Caki2 (cell line): ENCODE measurements at places on chromosomes 12 and 14.

- DNase-seq, result peak; percentile 26
These were observed 104.9 kb downstream of the PDZRN4 start for GRCh38 chr12:41293011-41293410.

GRCh38 chr12:67070307-67070600 lies 198.9 kb upstream of the CAND1 start:
- DNase-seq, result no peak

GRCh38 chr12:54142114-54142475 lies 46.7 kb downstream of the SMUG1 start:
- DNase-seq, result no peak

GRCh38 chr14:67919259-67920032 lies 99.9 kb downstream of the RAD51B start:
- no peak for DNase-seq

DNA sequence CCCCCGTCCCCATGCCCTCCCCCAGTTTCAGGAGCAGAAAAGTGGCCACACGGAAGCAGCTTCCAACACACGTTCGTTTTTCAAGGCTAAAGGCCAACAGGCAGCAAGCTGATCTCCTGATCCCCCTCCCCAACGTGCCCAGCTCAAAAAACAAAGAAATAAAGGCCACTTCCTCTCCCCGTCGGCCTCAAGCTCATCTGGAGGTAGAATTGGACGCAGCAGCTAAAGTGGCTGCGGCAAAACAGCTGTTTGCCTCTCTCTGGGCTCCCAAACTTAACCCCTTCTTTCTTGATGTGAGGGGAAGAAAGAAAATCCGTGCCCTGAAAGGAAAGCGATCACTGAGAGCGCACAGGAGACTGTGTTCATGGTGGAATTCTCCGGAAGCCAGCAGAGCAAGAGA lies 66.3 kb downstream of the SCARB1 start:
- no peak for DNase-seq

GRCh38 chr12:123142921-123143735 lies 7.8 kb downstream of the PITPNM2 start:
- peak; percentile 73 for DNase-seq

- DNase-seq, result no peak
These were observed 440.5 kb downstream of the RAD51B start for GRCh38 chr14:68260121-68260520.

GRCh38 chr12:72203764-72204335 lies 68.3 kb upstream of the TRHDE start:
- no peak for DNase-seq

GRCh38 chr12:62332598-62332997 lies 72.4 kb downstream of the USP15 start:
- DNase-seq, result no peak

DNA sequence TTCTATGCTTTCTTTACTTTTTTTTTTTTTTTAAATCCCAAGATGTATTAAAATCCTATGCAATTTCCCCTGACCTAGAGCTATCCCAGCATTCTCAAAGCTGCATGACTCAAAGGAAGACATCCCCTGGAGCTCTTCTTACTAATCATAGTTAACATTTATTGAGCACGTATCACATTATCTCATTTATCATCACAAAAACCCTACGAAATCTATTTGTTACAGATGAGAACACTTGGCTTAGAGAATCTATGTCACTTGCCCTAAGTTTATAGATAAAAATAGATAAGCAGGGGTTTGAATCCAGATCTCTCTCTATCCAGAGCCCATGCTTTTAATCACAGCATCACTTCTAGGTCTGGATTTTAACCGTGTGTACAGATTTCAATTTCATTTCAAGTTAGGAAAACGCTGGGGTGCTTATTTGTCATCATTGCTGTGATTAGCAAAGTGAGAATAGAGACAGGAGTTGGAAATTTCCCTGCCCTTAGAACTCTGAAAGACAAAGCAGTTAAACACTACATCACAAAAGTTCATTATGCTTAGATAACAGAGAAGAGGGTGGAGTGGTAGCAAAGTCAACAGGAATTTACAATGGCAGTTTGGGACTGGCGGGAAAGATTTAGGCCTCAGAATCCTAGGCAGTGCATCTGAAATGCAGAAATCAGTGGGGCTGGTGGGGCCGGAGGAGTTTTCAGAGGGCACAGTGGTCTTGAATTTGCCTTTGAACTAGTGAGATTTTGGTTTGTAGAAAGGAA lies 177.7 kb upstream of the FRMD6 start:
- no peak for DNase-seq

DNA sequence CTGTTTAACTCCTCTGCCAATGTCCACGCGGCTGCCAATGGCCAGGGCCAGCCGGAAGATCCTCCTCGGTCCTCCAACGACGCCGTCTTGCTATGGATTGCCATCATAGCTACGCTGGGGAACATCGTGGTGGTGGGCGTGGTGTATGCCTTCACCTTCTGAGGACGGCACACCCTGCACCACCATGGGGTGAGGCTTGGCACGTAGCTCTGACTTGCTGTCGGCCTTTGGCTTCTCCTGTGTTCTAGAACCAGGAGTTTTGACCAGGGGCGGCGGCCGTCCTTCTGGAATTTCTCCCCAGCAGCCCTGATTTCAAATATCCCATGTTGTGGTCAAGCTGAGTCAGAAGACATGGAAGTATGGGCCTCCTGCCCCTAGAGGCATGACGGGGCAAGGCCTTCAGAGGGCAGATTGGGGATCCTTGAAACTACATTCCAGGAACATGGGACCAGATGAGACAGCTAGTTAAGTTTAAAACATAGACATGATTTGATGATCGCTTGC lies 47.5 kb downstream of the C14orf132 start:
- DNase-seq, result no peak

GRCh38 chr12:29208060-29208459 lies 59.0 kb downstream of the FAR2 start:
- no peak for DNase-seq

- no peak for DNase-seq
These were observed 723.8 kb downstream of the BCL11B start for GRCh38 chr14:98548071-98548686.

DNA sequence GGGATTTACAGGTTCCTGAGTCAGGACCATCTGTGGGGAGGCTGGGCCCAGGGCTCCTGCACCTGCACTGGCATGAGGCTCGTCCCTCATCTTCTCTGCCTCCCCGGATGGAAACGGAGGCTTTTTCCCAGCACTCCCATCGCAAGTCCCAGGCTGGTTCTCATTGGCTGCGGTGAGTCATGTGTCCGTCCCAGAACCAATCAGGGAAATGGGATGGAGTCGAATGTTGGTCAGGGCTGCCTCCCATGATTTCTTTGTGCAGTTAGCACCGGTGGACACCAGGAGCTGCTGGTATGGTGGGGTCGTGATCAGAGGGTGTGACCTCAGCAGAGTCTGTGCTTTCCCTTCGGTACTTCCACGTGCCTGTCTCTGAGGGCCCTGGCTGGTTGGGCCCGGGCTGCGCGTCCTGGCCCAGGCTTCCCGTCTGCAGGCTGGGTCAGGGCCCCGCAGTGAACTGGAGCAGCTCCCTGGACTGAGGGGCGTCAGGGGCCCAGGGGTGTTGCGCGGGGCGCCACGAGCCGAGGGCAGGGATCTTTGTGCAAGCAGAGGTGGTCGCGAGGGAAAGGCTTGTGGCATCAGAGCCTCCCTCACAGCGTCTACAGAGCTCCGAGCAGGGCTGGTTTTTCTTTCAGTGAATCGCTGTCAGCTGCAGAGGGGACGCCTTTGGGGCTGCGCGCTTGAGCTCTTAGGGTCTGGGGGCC lies 168.1 kb downstream of the ADGRD1 start:
- no peak for DNase-seq

- no peak for DNase-seq
These were observed 10.6 kb upstream of the ACOT1 start for GRCh38 chr14:73526036-73526984.

- DNase-seq, result no peak
These were observed 40.2 kb upstream of the RASSF3 start for GRCh38 chr12:64569923-64570691.

GRCh38 chr14:49173765-49174373 lies 412.3 kb downstream of the RPS29 start:
- DNase-seq, result peak; percentile 45

DNA sequence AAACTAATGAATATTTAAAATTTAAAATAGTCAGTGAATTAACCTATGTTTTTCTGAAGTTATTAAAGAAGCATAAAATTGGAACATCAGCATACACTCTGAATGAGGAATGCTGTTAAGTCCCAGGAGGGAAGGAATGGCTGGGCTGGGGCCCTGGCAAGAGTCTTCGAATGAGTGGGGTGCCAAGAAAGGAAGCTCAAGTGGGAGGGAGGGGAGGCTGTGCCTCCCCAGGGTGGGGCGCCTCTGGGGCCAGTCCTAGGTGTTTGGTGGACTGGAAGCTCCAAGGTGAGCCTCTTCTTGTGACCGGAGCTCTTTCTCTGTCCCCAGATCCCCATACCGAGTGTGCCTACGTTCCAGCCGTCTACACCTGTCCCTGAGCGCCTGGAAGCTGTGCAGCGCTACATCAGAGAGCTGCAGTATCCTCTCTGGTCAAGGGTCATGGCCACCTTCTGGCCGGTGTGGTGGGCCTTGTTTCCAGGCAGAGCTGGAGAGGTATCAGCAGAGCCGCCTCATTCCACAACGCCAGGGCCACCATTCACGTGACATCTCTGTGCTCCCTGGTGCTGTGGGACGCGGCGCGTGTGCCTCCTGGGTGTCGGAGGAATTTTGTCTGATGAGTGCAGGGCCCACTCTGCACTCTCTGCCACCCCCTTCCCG lies 8.5 kb downstream of the VASH1 start:
- DNase-seq, result no peak

DNA sequence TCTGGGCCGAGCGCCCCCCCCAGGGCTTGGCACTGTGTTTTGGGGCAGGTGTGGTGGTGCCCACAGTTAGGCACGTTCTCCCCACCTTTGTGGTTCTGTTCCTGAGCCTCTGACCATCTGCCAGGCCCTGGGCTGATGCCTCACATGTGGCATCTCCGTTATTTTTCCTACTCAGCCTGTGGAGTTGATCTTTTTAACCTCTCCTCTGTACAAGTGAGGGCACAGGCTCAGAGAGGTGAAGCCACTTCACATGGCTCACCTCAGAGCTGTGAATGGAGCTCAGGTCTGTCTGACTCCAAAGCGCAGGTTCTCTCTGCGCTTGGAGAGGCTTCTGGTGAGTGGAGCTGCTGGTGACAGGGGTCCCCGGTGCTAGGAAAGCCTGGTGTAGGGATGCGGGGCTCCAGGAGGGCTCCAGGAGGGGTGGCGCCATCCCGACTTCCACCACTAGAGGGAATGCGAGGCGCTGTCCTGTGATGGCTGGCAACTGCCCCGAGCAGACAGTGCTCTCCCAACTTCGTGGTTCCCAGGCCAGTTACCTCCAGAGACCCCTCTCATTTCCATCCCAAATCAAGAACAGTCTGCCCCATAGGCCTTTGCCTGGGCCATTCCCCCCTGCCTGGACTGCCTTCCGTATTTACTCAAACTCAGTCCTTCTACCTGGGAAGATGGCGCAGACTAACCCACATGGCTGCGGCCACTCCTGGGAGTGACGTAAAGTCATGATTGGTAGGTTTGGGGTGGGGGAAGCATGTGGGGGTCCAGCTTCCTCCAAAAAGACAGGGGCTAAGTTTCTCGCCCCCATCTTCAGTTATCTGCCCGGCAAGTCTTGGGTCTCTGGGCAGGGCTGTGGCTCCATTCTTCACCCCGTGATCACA lies 9.9 kb downstream of the BCL7A start:
- DNase-seq, result peak; percentile 27

DNA sequence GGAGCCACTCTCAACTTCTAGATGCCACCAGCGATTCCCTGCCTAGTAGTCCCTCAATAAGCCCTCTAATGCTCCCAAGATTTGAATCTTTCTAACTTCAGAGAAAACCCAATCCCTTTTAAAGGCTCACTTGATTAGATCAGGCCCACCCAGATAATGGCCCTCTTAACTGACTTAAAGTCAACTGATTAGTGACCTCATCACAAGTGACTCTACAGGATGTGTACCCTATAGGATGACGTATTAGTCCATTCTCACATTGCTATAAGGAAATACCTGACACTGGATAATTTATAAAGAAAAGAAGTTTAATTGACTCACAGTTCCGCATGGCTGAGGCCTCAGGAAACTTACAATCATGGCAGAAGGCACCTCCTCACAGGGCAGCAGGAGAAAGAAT lies 49.1 kb downstream of the ANKS1B start:
- no peak for DNase-seq

- DNase-seq, result no peak
These were observed 137.4 kb downstream of the AEBP2 start for GRCh38 chr12:19576506-19577280.

DNA sequence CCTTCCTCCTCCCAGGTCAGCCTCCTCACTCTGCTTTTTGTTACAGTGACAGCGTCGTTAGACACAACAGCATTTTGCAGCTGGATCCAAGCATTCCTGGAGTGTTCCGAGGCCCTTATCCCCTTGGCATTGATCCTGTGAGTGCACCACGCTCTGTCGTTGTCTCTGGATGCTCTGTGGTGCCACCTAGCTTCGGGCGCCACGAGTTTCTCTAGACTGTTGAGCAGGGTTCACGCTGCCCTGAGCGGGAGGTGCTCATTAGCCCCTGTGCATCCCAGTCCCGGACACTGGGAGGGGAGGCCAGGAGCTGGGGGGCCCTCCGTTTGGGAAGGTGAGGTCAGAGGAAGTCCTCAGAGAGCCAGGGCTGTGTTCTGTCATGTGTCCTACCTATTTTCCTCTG lies 17.3 kb upstream of the DNAH10 start:
- no peak for DNase-seq

DNA sequence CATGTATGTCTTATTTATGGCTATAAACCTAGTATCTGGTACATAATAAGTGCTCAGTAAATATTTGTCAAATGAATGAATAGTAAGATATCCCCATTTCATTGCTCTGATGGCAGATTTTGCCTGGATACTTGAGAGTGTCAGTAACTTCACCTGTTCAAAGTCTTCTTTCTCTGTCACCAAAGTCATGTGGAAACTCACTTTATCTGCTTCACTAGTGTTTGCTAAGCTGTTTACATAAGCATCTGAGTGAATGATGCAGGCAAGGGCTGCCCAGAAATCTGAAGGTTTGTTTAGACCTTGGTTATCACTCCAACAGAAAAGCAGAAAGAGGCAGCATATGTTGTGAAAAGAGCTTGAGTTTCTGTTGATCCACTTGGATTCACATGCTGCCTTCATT lies 4.3 kb downstream of the OR4E1 start:
- DNase-seq, result no peak

- DNase-seq, result no peak
These were observed 65.6 kb upstream of the RMST start for GRCh38 chr12:97397008-97397407.

DNA sequence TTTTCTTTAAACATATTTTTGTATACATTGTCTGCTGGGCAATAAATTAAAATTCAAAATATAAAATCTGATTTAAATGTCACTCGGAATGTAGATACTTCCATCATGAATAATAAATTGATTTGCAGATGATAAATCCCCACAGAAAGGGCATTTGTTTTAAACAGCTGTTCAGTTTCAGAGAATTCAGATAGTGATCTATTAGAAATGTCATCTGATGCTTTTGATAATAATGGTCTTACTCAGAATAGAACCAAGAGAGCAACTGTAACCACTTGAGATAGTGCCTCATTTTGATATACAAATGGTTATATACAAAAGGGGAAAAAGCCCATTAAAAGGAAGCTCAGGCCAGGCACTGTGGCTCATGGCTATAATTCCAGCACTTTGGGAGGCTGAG lies 43.4 kb downstream of the CDK17 start:
- DNase-seq, result no peak
